ENCODE measurements at places on chromosomes 7 and 10.

- H3K27ac ChIP-seq: no peak overlapping the region
- H3K4me3 ChIP-seq: no peak overlapping the region
- no peaks in the 10 kb centered on the region for H3K27me3 ChIP-seq
Observed at GRCh38 chr7:149743476-149744255, 29.7 kb downstream of the ZNF467 start.

DNA sequence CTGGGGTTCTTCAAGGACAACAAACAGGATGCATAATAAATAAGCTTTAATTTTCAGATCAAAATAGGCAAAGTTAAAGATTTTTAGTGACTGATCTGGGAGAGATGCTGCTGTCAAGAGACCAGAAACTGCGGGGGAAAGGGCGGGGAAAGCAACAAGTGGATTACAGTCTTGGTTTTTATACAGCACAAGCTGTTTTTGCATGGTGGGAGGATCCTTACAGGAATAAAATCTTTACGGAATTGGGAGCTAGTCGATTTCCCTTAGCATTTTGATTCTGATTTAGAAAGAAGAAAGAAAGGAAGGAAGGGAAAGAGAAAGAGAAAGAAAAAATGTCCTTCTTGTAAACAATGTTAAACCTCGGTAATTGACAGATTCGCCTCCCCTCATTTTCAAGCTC, 242.3 kb upstream of the SP8 start:
- H3K27me3 ChIP-seq: no peaks in the 10 kb centered on the region
- no peaks in the 10 kb centered on the region for H3K4me1 ChIP-seq
- no peaks in the 10 kb centered on the region for H3K36me3 ChIP-seq
- DNase-seq: no peak
- no peak overlapping the region for H3K27ac ChIP-seq
- no peak overlapping the region for H3K4me3 ChIP-seq

- no peak for DNase-seq
- no peaks in the 10 kb centered on the region for H3K36me3 ChIP-seq
- no peaks in the 10 kb centered on the region for H3K27me3 ChIP-seq
- H3K27ac ChIP-seq: no peak overlapping the region
- H3K4me3 ChIP-seq: no peak overlapping the region
- H3K4me1 ChIP-seq: no peaks in the 10 kb centered on the region
Observed at GRCh38 chr10:1228467-1228975, 172.3 kb downstream of the WDR37 start.

- H3K4me1 ChIP-seq: no peaks in the 10 kb centered on the region
- no peak overlapping the region for H3K4me3 ChIP-seq
- no peaks in the 10 kb centered on the region for H3K27me3 ChIP-seq
- no peak for DNase-seq
- no peaks in the 10 kb centered on the region for H3K36me3 ChIP-seq
Observed at GRCh38 chr7:157757776-157758467, 421.1 kb downstream of the DNAJB6 start.

GRCh38 chr10:113041841-113042750, 92.0 kb downstream of the TCF7L2 start:
- no peak for DNase-seq
- H3K4me1 ChIP-seq: no peaks in the 10 kb centered on the region

GRCh38 chr10:84293574-84294016, 34.8 kb upstream of the CCSER2 start:
- no peak for DNase-seq
- H3K27me3 ChIP-seq: no peaks in the 10 kb centered on the region
- no peaks in the 10 kb centered on the region for H3K36me3 ChIP-seq
- no peak overlapping the region for H3K27ac ChIP-seq
- peaks cover under 1% of the 10 kb centered on the region for H3K4me1 ChIP-seq

Data from body of pancreas (tissue), 4 donors.